ENCODE measurements at places on chromosomes 7 and 10.

- no peak for DNase-seq
Measured at GRCh38 chr7:92010215-92010614, 69.6 kb downstream of the AKAP9 start.

DNA sequence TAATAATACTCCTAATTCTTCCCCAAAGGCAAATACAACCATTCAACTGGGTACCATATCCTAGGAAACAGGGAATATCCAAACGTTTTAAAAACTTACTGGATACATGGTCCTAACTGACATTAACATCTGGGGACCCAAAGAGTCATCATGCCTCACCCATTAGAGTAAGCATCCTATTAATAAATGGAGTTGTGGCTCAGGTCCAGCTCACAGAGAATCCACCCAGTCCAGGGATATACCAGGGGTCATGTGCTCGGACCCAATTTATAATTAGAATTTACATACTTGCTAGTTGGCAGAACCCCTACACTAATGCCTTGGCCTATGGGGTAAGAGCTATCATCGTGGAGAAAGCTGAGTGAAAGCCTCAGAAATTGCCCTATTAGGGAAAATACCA lies 670.0 kb downstream of the XPNPEP1 start:
- DNase-seq = no peak

- DNase-seq = no peak
Measured at GRCh38 chr7:25877802-25878789, 273.9 kb upstream of the NFE2L3 start.

GRCh38 chr10:95363303-95363912 lies 72.6 kb upstream of the PDLIM1 start:
- DNase-seq = no peak

DNA sequence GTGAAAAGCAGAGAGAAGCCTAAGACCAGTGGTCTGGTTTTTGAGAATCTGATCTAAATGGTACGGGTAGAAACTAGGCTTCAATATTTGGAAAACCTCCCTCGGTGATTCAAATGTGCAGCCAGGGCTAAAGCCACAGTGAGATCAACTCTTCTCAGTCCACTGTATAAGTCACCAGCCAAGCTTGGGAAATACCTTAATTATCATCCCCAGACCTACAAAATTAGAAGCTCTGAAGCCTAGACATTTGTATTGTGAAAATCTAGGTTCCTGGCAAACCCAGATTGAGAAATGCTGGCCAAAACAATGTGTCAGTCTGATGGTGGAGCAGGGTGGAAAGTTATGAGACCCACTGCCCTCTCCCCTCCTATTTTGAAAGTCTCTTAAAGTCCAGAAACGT lies 131.7 kb downstream of the DGKI start:
- no peak for DNase-seq

- no peak for DNase-seq
Measured at GRCh38 chr7:95269640-95270039, 54.7 kb downstream of the PON1 start.

- no peak for DNase-seq
Measured at GRCh38 chr10:90947030-90947960, 26.4 kb upstream of the ANKRD1 start.

DNA sequence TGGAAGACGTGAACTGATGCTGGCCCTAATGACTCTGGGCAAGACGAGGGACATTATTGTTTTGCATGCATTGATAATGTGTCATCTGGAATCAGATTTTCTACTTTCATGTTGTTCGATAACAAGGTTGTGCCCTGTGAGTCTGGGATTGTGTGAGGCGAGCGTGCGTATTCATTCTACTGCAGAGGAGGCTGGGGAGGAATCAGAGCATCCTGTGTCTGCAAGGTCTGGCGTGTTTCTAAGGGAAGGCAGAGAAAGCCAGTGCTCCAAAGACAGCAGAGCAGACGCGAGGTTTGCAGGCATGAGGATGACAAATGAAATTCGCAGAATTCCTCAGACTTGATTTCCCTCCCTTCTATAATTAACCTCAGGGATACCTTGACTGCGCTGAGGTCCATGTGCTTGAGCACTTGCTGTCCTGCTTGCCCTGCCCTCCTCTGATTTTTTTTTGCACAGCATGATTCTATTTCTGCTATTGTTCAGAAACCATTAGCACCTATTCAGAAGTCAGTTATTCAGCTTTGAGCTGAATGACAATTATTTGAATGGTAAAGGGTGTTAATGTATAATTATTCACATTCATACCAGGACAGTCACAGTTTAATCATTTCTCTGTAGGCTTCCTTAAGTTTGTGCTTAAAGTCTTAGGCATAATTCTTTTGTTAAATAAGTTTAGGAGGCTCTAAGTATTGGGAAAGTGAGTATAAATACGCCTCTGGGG lies 233.6 kb downstream of the EBF3 start:
- DNase-seq = no peak

DNA sequence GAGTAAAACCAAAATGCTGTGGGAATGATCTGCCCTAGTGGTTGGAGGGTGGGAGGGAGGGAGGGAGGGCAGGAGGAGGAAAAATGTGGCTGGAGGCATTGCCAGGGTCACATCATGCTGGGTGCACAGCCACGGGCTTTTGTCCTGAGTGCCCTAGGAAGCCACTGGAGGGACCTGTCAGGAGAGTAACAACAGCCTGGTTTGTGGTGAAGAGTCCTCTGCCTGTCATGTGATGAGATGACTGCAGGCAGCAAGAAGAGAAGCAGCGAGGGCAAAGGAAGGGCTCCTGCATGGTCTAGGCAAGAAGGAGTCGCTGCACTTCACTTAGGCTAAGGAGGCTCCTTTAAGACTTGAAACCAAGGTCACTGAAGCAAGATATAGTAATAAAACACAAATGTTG lies 65.6 kb downstream of the PKD1L1 start:
- no peak for DNase-seq

- no peak for DNase-seq
Measured at GRCh38 chr7:159116581-159117339, 27.9 kb downstream of the VIPR2 start.

DNA sequence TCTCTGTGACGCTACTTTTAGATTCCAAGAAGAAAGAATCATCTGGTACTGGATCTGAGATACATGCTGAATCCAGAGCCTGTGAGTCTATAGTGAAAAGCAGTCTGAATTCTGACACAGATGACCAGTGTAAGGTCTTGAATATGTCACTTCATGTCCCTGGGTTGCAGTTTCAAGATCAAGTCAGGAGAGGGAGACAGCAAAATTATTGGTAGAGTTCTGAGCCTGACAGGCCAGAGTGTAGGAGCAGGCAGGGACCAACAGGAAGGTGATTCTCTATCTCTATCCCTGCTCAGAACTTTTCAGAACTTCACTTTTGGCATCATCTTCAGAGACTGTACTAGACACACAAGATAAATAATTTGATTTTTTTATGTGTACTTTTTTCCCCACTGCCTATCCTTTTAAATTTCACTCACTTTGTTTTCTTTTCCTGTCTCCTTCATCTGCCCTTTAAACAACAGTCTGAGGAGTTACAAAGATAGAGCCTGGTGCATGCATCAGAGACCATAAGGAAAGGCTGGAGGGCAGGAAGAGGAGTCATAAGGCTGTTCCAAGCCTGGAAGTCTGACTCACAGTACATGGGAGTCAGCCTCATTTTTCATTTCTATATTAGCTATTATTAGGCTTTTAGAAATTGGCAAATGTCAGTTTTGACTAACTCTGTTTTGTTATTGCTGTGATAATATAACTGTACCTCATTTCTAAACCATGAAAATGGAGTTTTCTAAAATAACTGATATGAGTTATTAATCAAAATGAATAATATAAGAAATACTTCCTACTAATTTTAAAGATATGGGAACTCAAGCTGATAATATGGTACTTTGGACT lies 120.2 kb upstream of the TMEM229A start:
- no peak for DNase-seq

GRCh38 chr10:45514291-45515270 lies 140.6 kb downstream of the ALOX5 start:
- no peak for DNase-seq

DNA sequence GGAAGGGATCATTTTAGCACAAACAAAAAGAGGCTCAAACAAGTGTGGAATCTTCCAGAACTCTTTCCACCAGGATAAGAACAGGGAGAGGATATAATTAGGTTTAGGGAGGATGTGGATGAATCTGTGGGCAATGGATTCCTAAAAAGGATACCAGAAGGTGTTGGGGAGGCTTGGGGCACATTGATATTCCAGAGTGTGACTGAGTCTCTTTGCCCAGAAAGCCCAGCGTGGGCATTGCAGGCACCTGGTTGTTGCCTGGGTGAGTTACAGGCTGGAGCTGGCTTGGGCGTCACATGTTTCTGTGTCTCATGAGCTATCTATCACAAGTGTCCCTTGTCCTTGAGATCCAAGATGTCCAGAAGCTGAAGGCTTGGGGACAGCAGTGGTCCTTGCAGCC lies 3.3 kb downstream of the COL26A1 start:
- no peak for DNase-seq

Measured in tibial nerve (tissue), 4 donors.